NCI-H1694 treated with DMSO at 0.1 percent for 48 hours (cell line): ENCODE measurements at places on chromosomes 6 and 20.

DNA sequence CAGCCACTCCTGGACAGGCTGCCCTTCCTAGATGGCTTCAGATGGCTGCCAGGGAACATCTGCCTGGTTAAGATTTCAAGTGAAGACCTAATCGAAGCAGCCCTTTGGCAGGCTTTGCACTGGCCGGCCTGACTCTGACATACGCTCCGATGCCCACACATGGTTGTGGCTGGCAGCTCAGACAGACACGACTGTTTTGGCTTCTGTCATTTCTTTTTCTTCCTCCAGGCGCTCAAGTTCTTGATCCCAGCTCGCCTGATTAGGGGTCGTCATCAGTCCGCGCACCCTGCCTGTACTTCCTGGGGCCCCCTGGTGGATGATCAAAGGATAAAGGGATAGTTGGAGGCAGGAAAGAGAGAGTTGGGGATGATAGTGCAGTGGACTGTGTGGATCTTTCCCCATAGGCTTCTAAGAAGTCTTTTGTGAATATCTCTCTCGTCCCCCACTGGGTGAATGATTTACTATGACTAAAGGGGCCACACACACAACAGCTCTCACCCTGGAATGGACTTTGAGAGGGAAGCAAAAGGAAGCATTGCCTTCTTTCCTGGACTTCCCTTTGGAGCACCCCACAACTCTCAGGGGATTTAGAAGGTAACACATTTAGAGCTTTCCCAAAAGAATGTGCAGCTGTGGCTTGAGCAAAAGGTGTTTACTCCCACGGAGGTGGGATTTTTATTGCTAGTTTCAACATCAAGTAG lies 21.4 kb upstream of the TRAM2 start:
- DNase-seq = peak; percentile 77

GRCh38 chr6:1216488-1216974 lies 95.4 kb upstream of the FOXQ1 start:
- DNase-seq = no peak

DNA sequence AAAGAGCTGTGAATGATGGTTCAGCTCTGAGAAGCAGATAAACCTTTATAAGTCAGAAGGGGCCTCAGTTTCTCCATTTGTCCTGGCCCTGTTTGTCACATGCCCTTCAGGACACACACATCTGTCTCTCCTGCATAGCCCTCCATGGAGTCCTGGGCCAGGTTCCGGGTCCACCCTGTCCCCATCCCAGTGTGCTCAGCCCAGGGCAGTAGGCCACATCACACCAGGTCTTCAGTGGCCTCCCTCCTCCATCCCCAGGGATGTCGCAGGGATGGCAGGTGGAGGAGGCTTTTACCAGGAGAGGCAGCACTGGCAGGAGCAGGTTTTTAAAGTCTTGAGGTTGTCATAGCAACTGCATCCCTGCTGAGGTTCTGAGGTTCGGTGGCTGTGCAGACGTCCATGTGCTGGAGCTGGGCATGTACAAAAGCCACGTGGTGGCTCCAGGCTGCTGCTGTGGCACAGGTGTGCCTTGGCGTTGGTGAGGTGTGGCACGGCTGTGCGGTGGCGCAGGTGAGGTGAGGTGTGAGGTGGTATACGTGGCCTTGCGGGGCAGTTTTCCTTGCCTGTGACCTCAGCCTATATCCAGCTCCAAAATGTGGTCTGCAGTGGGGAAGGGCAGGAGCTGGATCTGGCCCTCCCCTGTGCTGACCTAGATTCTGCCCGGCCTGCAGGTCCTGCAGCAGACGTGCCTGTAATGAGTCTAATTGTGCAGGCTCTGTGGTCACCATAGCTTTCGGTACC lies 8.0 kb upstream of the NPBWR2 start:
- DNase-seq = no peak

GRCh38 chr6:149899926-149900619 lies 2.2 kb upstream of the RAET1E start:
- DNase-seq = no peak

DNA sequence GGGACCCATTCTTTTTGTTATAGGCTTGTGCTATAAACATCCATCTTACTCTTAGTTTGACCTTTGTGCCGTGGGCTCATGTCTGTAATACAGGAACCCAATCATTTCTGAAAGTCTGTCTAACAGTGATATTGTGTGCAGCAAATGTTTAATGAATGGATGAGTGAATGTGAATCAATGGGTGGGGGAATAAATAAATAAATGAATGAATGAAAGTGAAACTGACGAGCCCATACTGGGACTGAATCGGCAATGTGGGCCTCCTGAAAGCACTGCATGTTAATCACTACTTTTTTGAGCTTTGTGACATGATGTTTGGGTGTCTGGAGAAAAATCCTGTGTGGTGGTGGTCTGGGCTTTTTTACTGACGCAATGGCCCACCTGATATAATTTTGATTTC lies 175.0 kb downstream of the GMPR start:
- DNase-seq = no peak

- no peak for DNase-seq
Observed at GRCh38 chr6:154555073-154555677, 44.7 kb upstream of the CNKSR3 start.

GRCh38 chr6:24719125-24719971 lies at the start of gene C6orf62:
TSS of gene C6orf62 (minus strand) at chr6:24719154. CDS start at chr6:24718668, 486 bp downstream.
- peak; percentile 6 for DNase-seq

DNA sequence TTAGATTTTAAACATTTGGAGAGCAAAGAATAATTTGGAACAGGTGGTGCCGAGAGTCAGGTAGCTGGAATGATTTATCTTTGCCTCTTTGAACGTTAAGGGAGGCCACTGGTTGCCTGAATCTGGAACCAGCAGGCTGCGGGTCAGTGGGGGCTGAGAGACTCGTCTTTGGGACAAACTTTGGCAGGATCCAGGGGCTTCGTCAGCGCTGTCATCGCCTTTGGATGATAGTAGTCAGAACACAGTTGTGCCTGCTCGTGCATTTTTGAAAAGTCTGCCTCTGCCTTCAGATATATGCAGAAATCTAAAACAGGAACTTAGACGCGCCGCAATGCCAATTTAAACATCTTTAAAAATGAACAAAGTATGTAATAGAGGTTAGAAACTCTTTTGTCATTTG lies 5.0 kb downstream of the EYA2 start:
- no peak for DNase-seq

- no peak for DNase-seq
Observed at GRCh38 chr6:45841062-45841461, 174.6 kb downstream of the CLIC5 start.

DNA sequence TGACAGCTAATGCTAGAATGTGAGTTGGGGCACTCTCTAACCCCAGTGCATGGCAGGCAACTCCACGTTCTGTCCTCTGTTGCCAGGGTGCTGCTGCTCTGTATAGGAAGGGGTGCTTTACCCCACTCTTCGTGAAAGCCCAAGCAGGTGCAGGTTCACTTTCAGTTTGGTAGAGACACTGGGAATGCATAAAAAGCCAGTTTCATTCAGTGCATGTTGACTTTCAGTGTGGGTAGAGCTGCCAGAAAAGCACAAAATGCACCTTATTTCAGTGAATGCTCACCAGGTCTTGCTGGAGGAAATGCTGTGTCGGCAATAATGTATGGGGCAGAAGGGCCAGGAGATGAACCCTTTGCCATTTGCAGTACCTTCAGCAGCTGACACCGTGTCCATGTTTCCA lies 62.1 kb upstream of the ADGRB3 start:
- no peak for DNase-seq

DNA sequence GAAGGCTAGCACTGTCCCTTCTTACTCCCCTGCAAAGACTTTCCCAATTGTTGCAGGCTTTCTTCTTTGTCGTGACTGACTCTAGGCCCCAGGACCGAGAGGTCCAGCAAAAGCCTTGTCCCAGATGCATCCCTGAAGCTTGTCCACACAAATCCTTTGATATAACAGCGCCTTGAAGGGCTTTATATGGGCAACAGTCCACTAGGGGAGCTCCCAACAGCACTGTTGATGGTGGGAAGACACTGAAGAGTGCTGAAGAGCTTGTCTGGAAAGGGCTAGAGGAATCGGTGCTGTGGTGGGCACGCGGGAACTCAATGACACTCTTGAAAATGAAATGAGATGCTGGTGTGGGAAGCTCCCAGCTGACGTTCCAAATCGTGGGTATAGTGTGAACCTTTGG lies 316.1 kb upstream of the CDH4 start:
- no peak for DNase-seq

DNA sequence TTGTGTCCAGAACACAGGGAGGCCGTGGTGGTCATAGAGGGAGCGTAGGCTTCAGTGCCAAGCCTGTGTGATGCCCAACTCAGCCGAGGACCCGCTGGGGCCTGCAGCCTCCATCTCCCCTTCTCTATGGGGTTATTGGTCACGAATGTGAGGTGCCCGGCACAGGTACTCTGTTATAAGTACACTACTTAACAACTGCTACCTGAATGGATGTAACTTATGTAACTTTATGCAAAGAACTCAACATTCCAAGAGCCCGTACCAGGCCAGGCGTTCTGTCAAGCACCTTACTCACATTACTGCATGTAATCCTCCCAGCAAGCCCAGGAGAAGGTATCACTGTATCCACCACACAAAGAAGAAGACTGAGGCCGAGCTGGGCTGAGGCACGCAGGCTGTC lies 24.5 kb upstream of the TBXT start:
- no peak for DNase-seq

GRCh38 chr6:153962555-153962954 lies 76.5 kb upstream of the OPRM1 start:
- no peak for DNase-seq

DNA sequence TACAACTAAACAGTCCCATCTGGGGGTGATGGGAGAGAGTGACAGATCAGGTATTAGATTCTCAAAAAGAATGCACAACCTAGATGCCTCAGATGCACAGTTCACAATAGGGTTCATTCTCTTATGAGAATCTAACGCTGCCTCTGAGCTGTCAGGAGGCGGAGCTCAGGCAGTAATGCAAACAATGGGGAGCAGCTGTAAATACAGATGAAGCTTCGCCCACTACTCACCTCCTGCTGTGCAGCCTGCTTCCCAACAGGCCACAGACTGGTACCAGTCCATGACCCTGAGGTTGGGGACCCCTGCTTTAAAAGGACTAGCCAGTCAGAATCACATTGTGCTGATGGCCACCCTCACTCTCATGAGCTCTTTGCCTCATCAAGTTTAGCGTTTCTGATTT lies 247.0 kb upstream of the KCNQ5 start:
- DNase-seq = no peak

DNA sequence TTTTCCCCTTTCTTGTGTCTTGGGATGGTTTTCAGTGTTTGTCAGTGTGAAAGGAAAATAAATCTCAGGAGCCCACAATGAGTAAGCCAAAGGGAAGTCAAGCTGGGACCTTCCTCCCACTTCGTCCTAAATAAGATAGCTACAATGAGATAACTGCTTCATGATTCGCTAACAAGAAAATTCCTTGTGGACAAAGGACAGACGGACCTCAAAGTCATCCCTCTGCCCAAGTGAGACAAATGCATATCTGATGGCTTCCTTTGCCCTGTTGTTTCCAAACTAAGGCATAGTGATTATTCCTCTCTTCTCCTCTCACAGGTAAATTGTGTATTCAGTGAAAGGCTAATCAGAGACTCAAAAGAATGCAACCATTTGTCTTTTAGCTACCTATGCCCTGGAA lies 26.1 kb upstream of the ADTRP start:
- no peak for DNase-seq
